ENCODE measurements at places on chromosomes 2 and 18.

GRCh38 chr2:84486441-84487115 is 27.5 kb upstream of the SUCLG1 start:
- no peak for DNase-seq

- DNase-seq: no peak
Measured at GRCh38 chr18:48179001-48179400, 230.2 kb downstream of the ZBTB7C start.

DNA sequence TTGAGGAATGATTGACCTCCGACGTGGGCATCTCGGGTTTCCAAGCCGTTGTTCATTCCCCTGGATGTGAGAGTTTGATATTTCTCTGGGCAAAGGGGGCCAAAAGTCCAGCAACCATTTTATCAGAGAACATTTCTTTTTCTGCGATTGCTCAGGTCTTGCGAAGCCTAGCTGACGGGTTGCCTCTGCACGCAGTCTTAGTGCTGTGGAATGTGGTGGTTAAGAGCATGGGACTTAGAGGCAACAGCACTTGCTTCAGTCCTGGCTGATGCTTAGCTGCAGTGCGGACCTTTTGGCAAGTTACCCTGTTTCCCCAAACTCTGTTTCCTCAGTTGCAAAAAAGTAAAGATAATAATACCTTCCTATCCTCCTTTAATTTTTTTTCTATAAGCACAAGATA is 45.0 kb downstream of the FAP start:
- no peak for DNase-seq

- no peak for DNase-seq
Measured at GRCh38 chr2:36798724-36799123, 102.2 kb downstream of the VIT start.

DNA sequence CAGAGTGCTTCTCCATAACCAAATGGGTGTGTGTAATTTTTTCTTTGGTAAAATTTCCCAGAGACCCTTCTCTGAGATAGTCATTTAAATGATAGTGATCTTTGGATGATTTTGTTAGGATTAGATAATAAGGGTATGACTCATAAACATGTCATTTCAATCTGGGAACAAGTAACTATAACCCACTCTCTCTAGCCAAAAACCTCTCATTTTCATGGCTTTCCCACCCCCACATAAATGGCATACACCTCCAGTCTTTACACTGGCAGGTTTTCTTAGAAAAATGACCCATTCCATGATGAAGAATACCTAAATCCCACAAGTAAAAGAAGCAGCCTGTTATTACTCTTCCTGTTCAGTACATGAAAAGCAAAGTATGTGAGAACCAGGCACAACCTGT is 572.0 kb upstream of the ZEB2 start:
- DNase-seq: no peak

DNA sequence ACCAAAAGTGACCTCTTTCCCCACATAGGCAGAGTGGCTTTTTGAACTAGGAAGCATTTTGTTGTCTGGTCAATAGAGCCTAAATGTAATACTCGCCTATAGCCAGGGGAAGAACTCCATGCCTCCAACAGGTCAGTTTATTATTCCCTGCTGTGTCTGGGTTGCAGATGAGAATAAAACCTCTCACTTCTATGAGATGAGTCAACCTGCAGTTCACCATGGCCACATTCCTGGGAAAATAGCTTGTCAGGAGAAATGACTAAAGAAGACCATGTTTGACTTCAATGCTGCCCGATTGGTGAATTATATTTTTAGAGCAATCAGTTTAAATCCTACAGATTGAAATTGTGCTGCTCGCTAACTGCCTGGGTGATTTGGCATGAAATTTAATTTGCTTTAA is 46.7 kb upstream of the LRRTM1 start:
- DNase-seq: no peak

DNA sequence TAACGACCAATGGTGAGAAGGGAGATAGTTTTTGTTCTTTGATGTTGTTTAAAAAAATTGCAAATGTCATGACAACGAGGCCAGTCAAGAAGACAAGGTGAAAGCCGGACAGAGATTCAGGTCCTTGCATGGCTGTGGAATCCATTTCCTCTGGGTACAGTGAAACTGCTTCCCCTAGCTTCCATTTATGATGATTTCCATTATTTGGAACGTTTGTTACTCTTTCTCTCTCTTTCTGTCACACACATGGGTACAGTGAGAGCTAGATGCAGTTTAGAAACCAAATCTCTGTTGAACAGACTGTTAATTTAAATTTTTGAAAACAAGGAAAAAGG is 57.4 kb upstream of the MSH2 start:
- DNase-seq: no peak

- DNase-seq: no peak
Measured at GRCh38 chr2:196012314-196012713, 56.3 kb downstream of the DNAH7 start.

DNA sequence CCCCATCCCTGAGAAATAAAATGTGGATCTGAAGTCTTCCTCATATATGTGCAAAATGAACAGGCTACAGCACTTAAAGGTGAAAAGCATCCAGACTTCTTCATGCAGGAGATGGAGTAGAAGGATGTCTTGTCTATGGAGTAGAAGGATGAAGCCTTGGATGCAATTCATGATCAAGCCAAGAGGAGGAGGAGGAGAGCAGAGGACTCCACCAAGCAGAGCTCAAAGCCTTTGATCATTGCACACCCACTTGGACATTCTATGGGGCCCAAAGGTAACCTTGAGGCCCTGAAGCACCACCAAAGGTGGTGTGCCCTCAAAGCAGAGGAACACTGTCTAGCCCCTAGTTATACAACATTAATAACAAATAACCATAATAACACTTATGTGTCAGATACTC is 17.3 kb downstream of the ACMSD start:
- no peak for DNase-seq

DNA sequence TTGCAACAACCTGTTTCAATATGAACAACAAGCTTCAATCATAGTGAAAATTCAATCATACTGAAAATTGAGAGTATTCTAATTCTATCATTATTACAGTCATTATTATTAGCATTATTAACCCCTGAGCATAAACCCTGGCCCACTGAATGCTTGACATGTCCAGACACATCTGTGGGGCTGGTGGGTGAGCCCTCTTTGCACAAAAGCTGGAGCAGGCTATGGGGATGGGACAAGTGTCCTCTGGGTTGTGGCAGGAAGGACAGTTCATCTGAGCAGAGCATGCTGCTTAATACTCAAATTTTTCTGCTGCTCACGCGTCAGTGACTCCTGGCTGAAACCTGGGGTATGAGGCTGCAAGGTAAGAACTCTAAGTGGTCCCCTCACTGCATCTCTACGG is 451.1 kb upstream of the POU3F3 start:
- DNase-seq: no peak

GRCh38 chr18:21194871-21195771 is 46.9 kb upstream of the GREB1L start:
- DNase-seq: no peak

DNA sequence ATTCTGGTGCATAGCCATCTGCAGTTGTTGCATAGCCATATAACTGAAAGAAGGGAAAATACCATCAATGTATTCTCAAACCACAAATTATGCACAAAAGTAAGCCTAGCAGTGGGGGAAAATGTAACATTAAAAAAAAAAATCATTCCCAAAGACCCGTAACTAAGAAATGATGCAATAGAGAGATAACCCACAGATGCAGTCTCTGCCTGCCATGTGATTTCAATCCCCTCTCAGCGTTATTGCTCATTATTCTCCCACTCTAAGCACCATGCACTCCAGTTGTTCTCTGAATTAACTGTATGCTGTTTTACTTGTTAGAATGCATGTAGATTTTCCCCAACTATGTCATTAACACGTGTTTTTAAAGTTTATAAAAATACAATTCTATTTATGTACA is 14.1 kb downstream of the DSC1 start:
- DNase-seq: no peak

DNA sequence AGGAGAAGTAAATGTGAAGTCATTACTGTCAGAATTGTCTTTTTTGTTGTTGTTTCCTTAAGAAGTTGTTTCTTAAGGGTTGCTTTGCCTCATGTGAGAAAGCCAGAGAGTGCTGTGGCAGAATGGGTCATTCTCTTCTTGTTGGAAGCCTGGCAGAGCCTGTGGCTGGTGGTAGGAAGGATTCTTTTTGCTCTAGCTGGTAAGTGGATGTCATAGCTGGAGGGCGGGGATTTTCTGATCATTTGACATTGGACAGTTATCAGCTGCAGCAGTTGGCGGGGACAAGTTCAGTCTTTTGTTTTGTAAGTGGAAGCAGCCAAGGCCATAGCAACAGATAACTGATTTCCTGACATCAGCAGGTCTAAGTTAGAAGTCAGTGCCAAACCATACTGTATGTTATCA is 5.5 kb upstream of the RMDN2 start:
- DNase-seq: no peak

DNA sequence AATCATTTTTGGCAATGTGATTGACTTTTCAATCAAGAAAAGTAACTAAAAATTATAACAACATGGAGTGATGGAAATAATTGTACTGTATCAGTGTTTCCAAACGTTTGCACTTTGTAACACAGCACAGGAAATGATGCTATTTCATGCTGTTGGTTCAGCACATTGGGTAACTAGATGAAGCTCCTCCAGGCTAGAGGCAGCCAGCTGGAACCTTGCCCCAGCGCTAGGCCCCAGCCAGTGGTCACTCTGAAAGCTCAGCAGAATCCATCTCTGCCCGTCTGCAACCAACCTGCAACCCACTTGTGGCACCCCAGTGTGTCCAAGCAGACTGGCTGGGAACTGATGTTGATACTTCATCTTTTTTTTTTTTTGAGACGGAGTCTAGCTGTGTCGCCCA is 15.3 kb downstream of the UNC50 start:
- no peak for DNase-seq

DNA sequence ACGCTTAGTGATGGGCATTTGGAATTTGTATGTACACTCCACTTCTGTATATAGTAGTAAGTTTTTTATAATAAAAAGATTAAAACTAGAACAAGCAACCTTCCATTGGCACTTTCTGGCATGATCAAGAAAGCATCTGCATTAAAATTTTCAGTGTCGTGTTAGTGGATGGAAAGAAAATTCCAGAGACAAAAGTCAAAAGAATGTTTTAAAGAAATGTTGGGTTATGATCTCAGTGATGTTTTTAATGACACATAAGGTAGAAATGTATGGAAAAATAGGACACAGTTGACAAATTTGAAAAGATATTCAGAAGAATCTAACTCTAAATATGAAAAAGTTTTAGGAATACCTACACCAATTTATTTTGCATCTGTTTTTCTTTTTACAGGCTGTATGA is 126.1 kb upstream of the FAM117B start:
- DNase-seq: no peak

- DNase-seq: no peak
Measured at GRCh38 chr2:239932881-239933735, 92.0 kb downstream of the NDUFA10 start.

DNA sequence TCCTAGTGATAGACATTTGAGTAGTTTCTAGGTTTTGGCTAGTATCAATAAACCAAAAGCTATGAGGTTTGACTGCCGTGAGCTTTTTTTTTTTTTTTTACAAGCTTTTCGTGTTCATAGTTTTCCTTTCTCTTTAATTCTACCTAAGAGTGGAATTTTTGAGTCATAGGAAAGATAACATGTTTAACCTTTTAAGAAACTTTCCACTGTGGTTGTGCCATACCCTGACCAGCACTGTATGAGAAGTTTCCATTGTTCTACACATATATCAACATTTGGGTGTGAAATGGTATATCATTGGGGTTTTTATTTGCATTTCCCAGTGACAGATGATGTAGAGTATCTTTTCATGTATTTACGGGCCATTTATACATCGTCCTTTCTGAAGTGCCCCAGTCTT is 31.7 kb downstream of the UBE2F start:
- no peak for DNase-seq

GRCh38 chr2:53510401-53510800 is 257.2 kb upstream of the CHAC2 start:
- no peak for DNase-seq
